ENCODE measurements at places on chromosomes 6 and 20.

- no peak for DNase-seq
Measured at GRCh38 chr20:25256226-25256859, 8.5 kb downstream of the PYGB start.

DNA sequence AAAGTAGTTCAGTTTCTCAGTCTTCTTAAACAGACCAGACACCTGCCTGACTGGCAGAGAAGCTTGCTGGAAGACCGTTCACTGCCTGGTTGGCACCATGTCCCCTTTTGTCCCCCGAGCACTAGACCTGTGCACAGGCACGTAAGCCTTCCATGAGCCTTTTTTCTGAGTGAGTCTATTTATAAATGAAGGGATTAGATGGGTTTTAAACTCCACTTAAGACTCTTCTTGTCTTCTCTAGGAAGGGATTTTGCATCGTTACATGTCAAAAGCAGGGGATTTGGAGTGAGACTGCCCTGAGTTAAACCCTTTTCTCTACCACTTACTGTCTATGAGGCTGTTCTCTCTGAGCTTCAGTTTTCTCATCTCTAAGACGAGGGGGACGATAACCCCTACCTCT is 37.6 kb downstream of the STK35 start:
- no peak for DNase-seq

- no peak for DNase-seq
Measured at GRCh38 chr6:161963634-161964234, 689.9 kb upstream of the AGPAT4 start.

DNA sequence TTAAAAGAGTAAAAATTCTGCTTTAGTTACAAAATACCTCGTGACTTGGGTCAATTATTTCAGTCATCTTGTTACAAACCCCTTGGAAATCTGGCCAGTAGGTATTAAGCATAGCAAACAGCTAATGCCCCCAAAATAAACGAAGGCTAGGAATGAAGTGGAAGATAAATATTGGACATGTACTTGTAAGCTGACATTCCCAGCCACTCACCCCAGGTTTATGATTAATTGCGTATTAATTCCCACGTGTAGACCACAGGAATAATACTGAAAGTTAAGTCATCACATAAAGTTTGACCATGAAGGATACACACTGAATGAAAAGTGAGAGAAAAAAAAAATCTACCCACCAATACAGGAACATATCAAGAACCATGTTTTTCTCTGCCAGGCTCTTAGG is 936.5 kb upstream of the ADGRB3 start:
- DNase-seq, result no peak

GRCh38 chr20:37939701-37940560 is 37.0 kb downstream of the VSTM2L start:
- no peak for DNase-seq

DNA sequence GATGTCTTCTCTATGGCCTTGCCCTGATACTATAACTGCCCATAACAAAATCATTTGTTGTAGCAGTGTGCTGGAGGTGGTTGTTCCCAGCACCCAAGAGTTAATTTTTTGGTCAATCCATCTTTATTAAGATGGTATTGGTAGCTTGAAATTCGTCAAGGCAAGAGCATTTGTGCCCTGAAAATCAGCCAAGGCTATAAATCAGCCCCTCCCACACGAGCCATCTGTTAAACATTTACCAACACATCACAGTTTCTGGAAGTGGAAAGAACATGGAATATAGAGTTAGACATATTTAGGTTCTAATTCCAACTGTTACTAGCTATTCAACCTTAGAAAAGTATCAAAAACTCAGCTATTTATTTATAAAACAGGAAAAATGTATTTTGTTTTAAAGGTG is 888.4 kb upstream of the GJE1 start:
- no peak for DNase-seq

GRCh38 chr6:35298625-35299140 is 1.1 kb downstream of the DEF6 start:
- no peak for DNase-seq

All from amniotic stem cell (primary cell).